ENCODE measurements at places on chromosomes 2 and 18.

GRCh38 chr2:214830794-214831346, 21.4 kb upstream of the BARD1 start:
- no peak for DNase-seq

DNA sequence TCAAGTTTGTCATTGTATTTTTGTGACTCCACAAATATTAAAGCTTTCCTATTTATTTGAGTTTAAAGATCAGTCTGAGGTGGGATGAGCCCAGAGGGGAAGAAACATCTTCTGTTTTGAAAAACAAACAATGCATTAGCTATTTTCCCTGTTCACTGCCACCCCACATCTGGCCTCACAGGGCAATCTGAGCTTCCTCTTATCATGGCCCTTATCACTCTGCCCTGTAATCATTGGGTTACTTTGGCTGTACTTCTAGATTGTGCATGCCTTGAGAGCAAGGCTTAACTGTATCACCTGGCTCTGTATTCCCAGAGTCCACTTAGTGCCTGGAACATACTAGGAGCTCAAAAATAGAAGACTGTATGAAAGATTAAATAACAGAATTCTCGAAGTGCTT, 241.6 kb upstream of the NT5C1B start:
- no peak for DNase-seq

DNA sequence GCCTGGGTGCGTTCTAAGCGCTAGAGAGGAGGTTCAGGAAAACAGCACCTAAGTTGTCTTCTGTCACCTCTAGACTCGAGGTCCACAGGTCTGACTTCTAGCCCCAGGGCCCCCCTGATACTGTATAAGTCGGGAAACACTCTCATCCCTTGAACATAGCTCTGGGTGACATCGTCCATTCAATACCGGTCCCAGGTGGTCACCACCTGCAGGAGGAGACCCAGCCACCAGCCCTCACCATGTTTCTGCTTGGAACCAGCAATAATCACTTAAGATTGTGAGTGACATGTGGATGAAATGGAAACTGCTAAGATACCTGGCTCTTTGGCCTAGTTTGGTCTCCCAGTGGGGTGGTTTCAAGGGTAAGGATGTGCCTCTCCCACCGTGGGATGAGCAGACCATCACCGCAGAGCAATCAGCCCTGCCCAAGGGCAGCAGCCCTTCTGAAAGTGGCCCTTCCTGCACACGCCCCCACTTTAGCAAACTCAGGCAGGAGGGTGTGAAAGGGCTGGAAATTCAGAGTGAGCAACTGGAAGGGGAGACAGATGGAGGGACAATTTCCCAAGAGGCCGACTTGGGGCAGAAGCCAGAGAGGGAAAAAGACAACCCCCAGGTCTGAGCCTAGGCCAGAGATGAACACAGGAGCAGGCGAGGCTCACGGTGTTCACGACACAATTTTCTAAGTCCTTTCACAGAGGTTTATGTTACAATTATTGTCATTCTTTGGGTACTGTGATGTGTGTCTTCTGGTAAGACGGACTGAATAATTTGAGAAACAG, 95.2 kb downstream of the ZNF516 start:
- DNase-seq = no peak

- DNase-seq = no peak
These were observed 53.5 kb downstream of the C18orf63 start for GRCh38 chr18:74368901-74369705.

DNA sequence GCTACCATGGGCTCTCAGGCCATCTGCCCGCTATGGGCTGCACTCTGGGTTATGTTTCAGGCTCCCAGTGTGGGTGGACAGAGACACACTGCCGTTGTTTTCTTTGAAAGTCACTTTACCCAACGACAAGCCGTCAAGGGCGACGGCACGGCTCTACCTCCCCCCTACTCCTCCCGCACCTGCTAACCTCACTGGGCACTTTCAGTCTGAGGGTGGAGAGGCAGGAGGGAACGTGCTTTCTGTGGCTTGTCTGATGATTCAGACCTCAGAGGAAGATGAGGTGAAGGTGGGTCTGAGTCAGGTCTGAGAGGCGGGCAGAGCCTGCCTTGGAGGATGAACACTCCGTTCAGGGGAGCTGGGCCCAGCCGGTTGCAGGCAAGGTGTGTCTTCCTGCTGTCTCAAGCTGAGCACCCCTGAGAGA, 147.6 kb upstream of the HDAC4 start:
- DNase-seq = no peak

GRCh38 chr2:2879781-2880180, 497.8 kb downstream of the EIPR1 start:
- no peak for DNase-seq

GRCh38 chr2:16155366-16155765, 215.0 kb downstream of the MYCN start:
- DNase-seq = no peak

DNA sequence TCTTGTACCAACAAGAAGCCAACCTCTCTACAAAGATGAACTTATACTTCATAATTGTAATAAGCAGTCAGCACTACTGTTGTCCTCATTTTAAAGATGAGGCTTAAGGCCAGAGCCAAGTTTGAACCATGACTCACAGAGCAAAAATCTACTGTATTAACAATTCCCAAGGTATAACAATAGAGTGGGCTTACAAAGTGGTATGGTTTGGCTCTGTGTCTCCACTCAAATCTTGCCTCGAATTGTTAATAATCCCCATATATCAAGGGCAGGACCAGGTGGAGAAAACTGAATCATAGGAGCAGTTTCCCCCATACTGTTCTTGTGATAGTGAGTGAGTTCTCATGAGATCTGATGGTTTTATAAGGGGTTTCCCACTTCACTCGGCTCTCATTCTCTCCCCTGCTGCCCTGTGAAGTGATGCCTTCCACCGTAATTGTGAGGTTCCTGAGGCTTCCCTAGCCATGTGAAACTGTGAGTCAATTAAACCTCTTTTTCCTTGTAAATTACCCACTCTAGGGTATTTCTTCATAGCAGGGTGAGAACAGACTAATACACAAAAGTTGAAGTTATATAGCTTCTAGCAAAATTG, 19.5 kb downstream of the MRPL44 start:
- no peak for DNase-seq

DNA sequence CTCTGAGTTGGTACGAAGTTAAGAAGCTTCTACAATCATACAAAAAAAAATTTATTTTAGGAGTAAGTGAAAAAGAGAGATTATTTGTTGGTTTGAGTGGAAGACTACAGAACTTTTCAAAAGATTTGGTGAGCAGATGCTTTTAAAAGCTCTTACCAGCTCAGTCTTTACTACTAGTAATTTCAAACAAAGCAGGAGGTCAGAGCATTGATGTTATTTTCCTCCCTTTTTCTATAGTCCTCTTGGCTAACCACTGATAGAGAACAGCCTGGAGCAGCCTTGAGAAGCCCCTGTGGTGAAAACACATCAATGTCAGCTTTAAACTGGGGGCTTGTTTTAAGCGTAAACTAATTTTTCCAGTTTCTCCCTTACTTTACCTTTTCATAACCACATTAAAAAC, 559.3 kb upstream of the CDH2 start:
- no peak for DNase-seq

DNA sequence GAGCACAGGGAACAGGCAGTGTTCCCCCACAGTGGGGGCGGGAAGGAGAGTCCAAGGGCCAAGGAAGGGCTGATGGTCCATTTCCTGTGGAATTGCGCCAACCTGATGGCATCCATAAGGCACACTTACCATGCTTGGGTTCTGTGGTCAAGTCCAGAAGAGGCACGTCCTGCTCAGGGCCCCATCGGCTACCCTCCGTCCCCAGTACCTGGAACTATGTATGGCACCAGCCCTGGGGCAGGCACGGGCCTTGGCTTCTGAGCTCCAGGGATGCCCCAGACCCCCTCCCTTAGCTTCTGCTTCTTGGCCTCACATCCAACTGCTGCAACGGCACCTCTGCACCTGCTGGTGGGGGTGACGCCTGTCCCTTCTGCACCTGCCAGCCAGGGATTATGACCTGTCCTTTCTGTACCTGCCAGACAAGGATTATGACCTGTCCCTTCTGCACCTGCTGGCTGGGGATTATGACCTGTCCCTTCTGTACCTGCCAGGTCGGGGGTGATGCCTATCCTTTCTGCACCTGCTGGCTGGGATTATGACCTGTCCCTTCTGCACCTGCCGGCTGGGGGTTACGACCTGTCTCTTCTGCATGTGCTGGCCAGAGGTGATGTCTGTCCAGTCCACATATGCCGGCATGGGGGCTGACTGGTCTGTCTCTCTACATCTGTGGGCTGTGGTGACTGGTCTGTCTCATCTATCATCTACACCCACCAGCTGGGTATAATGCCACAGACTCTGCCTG, 45.4 kb upstream of the SNTG2 start:
- DNase-seq = no peak
